ENCODE measurements at places on chromosomes 3 and 15.

DNA sequence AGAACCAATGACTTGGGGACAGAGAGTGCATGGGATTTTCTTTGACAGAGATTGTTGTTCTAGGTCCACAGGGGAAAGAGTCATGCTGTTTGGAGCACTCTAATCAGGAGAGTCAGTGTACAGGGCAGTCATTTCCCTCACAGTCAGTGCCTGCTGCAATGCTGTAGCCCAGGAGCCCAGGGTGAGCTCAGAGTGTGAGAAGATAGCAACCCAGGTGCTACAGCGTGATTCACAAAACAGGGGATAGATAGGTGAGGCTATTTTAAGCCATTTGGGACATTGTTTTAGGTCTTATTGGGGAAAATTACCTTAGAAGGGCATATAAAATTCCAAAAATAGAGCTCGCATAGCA, 37.3 kb downstream of the LNP1 start:
- DNase-seq: no peak

DNA sequence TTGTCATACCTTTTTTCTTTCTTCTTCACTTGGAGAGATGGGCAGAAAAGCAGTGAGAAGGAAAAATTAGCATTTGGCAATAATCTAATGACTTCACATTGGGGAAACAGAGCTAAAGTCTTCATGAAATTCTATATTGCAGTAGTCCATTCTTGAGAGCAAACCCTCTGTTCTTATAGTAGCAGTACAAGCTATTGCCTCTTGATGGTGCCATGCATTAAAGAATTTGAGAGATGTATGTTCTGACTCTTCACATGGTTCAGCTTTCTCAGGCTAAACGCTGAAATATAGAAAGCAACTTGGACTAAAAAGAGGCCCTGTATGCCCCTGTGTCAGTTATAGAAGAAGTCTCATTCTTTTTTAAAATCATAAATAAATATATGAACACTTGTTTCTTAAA, 36.0 kb downstream of the PHLDB2 start:
- peak; percentile 5 for DNase-seq

DNA sequence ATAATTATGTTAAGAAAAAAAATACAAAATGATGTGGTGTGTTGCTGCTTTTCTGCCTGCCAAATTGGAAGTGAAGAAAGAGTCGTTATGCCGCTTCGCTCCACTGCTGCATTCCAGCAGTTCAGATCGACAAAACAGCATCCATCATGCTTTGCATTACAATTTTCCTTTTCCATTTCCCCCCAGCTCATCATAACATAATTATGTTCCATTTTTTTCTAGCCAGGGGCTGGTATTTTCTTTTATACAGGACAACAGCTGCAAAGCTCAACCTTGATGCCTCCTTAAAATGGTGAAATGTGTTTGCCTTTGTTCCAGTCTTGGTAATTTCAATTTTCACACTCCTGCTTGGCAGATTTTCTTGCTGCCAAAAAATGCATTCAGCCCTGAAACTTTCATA, 44.9 kb upstream of the KBTBD12 start:
- DNase-seq: no peak

GRCh38 chr15:45603881-45604280, 16.7 kb downstream of the BLOC1S6 start:
- DNase-seq: no peak

DNA sequence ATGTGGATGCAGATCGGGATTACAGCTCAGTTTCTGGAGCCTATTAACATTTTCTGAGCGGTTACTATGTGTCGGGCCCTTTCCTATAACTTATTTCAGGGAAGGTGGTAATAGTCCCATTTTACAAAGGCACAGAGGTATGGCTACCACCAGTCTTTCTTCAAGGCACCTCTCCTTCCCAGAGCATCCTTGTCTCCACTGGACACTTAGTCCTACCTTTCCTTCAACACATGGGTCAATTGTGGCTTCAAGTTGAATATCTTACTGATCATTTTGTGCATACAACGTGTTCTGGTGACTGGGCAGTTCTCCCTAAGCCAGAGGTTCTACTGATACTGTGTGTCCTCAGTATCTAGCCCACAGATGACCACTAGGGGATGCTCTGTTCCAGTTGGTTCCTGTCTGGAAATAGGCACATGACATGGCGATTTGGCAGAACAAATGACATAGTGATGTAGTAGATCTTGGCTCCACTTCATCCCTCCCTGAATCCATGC, 60.7 kb upstream of the CMTM8 start:
- DNase-seq: peak; percentile 57

GRCh38 chr3:134667406-134667805, 16.6 kb upstream of the KY start:
- DNase-seq: no peak

DNA sequence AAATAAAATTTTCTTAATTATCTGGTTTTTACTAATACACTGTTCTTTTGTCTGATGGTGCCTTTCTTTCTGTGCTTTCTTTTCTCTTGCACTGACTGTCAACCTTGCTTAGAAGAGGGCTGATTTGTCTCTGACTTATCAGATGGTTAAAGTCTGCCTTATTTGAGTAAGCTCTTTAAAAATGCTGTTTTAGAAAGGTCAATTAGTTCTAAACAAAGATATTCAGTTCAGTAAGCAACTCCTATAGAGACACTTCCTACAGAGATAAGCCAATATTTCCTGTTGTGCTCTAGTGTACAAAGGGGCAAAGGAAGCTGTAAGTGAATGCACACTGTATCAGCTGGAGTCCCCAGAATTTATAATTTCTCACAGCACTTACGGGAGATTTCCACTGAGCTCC, 153.4 kb upstream of the TSPAN3 start:
- DNase-seq: no peak

DNA sequence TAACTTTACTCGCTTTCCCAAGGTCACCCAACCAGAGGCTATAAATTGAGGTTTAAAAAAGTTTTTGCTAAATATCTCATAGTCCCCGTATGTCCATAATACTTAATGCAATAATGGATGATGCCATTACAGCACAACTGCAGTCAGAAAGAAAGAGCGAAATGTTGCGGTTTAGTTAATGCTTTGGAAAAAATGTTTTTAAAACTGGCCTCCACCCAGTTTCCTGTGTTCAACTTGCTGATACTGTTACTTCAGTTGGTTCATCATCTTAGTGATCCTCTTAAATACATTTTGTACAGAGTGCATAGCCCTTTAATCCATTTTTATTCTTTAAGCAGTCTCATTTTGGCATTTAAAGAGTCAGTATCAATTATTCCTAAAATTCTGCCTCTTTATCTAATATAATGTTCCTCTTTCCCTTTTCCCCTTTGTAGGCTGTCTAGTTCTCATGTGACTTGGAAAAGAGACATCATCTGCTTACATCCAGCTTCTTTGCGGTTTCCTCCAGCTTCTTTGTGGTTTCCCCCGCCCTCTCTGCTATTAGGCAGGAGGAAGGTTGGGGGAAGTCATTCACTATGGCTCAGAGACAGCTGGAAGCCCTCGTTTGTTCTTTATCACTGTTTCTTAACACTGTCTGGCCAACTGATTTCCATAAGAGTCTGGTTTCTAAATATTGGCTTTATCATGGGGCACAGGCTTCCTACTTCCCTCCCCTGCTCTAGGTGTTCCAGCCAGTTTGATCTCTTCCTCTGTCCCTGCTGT, 154.3 kb downstream of the GOLIM4 start:
- DNase-seq: no peak

DNA sequence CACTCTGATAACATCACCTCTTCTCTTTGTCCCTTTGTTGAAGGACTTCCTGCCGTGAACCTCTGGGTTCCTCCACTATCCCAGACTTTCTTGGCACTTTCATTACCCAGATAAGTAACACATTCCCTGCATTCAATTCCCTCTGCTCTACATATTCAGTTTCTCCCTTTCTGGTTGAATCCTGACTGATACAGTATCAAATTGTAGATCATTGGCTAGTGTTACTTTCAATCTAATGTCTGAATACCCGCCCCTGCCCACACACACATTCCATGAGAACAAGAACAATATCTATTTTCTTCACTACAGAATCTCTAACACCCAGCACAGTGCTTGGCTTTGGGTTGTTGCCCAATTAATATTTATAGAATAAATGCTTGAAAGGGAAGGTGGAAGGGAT, 163.5 kb downstream of the ABHD5 start:
- DNase-seq: no peak

DNA sequence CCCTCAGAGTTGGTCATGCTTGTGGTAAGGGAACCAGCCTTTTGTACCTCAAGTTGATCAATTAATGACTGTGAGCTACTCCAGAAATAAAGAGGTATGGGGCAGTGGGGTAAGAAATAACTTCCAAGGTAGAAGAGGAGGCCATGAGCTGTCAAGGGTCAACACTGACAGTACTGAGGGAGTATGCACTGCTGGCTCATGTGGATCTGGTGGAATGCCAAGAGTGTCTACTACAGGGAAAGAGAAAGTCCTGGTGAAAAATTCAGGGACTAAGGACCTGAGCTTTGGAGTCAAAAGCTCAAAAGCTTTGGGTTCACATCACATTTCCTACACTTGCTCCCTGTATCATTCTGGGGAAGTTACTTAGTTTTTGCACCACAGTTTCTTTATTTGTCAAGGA, 154.9 kb downstream of the SEMA6D start:
- no peak for DNase-seq

DNA sequence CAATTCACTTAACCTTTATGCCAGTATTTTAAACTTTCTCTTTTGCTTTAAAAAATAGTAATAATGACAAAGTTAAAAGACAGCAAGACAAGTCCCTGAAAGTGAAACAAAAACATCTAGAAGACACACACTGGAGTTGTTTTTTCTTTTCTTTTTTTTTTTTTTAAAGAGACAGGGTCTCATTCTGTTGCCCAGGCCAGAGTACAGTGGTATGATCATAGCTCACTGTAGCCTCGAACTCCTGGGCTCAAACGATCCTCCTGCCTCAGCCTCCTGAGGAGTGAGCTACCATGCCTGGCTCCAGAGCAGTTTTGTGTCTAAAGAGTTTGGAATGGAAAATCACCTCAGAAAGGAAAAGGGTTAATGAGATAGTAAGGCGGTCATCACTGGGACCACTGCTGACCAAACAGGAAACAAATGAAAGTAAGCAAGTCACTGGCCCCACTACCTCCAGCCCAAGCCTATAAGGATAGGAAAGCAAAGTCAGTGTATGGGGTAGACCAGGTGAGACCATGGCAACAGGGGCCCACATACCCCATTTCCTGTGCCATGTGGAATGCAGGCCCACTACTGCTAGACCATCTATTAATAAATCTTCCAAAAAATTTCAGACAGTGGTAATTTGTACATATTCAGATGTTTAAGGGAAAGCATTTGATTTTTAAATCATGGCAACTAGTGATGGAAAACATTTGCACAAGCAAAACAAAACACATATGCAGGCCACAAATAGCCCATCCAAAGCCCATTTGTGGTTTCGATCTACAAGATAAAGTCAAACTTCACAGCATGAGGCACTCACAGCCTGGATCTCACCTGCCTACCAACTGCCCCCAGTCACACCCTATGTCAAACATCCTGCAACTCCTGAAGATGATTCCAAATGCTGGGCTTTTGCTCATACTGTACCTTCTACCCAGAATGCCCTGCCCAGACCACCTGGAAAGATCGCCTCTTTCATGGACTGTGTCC, 62.6 kb downstream of the OSBPL10 start:
- DNase-seq: no peak

GRCh38 chr15:93613386-93613785, 524.4 kb upstream of the RGMA start:
- no peak for DNase-seq

DNA sequence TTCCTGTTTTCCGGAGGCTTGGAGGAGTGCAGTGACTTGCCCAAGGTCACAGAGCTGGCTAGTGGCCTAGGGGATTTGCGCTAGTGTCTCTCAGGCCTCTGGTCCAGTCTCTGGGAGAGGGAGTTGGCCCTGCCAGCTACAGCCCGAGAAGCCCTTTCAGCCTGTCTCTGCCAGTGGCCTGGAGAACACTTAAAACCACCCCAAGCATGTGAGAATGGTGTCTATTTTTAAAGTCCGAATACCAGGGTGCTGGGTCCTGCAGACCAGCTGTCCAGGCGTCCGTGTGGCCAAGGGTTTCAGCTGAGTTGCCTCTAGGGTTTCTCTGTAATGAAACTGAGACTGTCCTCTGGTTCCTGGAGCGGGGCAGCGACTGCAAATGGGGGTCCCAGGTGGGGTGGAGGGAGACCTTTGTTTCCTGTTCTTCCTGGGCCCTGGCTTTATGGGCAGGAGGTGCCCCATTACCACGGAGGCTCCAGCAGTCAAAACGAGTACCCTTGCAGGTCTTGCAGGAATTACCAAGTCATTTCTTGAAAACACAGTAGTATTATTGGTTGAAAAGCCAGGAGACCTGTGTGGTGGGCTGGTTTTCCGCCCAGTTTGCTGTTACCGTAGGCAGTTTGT, 2.2 kb downstream of the CAND2 start:
- peak; percentile 29 for DNase-seq

- DNase-seq: no peak
Observed at GRCh38 chr3:110165370-110165743, 828.0 kb upstream of the DPPA4 start.

DNA sequence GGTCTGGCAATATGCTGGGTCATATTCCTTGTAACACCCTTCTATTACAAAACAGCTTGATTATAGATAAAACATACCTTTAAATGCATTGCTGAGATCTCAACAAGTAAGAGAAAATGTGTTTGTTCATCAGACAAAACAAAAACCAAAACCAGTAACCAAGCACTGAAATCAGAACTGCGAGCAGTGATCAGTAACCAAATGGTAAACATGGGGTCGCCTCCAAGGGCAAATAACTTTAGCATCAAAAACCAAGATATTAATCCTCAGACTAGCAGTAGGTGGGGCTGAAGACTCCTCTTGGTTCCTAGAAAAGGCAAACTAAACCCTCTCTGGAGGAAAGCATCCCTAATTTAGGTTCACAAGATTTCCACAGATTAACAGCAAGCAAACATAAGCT, 6.6 kb upstream of the HESX1 start:
- DNase-seq: no peak

- no peak for DNase-seq
Observed at GRCh38 chr3:23761440-23761896, 44.3 kb upstream of the UBE2E1 start.
